ENCODE measurements at places on chromosomes 7 and 10.

DNA sequence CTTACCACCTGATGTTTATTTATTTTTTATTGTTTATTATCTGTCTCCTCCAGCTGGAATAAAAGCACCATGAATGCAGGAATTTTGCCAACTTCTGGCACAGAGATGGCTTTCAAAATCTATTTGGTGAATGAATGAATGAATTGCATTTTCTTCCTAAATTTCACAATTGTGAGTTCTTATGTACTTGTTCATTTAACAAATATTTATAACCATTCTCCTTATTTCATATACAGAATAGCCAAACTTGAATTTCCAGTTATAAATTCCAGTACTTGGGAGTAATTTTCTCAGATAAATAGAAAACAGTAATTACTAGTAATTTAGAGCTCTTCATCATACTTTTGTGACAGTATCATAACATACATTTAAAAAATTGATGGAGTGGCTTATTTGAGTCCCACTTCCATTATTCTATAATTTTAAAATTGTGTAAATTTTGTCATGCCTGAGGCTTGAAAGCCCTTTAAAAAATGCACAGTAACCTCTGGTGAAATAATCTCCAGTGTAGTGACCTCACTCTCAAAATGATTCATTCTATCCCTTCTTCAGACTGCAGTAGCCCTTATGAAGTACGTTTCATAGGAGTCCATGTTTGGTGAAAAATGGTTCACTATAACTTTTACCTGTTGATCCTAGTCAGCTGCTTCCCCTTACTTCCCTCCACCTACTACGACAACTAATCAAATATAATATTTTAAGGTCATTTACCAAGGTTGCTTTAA, 40.0 kb upstream of the SRI start:
- DNase-seq: no peak

DNA sequence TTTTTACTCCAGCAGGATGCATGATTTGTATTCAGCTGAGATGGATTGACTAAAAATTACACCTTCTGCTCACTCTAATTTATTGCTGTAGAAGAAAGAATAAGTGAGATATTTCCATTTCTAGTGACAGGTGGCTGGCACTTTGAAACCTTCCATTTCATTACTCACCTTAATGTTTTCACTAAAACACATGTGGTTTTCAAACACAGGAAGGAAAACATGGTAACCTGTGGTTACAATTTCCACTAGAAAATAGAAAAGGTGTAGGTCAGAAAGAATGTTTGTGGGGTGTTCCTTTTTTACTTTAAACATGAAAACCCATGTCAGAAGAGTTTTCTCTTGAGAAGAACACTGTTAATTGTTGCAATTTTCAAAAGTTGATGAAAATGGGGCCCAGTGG, 12.0 kb upstream of the PRKCQ start:
- no peak for DNase-seq

GRCh38 chr7:154899862-154900261, 103.1 kb downstream of the PAXIP1 start:
- DNase-seq: no peak

DNA sequence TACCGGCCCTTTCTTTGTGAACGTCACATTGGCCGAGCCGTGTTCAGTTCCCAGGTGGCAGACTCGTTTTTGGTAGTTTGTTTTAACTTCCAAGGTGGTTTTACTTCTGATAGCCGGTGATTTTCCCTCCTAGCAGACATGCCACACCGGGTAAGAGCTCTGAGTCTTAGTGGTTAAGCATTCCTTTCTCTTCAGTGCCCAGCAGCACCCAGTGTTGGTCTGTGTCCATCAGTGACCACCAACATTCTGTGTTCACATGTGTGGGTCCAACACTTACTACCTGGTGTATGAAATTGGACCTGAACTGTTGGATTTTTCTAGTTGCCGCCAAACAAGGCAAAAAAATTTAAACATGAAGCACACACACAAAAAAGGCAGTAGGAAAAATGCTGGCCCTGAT, 9.9 kb upstream of the CSGALNACT2 start:
- no peak for DNase-seq

- DNase-seq: no peak
These were observed 35.4 kb downstream of the TBATA start for GRCh38 chr10:70749756-70750155.

DNA sequence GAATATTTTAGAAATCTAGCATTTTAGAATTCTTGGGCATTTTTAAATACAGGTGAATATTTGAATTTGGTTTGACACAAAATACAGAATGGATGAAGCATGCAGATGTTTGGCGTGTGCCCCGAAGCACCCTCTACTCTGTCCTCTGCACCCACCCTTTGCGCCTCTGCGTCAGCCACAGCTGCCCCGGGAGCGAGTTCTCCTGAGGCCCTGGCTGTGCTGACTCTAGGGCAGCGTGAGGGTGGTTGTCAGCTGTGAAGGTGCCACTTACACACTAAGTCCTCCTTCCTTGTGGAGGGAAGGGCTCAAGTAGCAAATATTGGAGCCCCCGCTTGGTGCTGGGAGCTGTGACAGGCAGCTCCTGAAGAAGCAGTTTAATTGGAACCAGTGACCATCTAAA, 48.4 kb downstream of the DAGLB start:
- no peak for DNase-seq

DNA sequence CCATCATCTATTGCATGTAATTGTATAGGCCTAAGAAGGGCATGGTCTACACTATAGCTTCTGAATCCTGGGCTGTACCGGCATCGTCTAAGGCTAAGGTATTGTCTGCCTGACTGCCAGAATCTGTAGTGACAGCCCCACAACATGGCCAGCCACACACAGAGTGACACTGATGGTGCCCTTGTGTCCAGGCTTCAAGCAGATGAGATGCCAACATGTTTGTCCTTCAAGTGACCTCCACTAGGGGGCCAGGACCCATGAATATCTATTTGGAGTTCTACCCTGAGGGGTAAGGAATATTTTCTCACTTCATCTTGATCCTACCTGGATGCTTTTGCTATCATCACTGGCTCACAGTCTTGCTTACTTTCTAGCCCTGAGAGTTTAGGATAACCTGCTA, 1.5 kb downstream of the CYP3A7 start:
- DNase-seq: peak; percentile 40

DNA sequence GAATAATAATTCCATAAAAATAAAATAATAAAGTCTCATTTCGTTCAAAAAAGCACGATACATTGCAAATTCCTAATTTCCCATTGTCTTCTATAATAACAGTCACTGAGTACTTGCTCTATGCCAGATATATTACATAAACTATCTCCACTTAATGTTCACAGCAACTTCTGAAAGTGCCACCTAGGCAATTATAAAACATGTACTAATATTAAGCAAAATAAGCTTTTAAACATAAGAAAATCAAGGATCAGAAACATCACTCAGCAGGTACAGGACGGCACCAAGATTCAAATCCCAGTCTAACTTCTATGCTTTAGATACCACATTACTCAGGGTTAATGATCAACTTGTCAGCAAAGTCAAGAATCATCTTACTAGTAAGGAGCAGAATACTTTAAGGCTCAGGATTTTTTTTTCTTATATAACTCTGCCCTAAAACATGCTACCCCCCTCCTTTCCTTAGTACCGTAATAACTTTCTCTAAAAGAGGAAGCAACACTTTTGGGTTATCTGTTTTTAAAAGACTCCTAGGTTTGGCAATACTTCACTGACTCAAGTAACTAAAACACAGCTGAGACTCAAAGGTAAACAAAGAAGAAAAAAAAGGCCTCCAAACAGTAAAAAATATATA, 51.3 kb downstream of the USP6NL start:
- DNase-seq: no peak

DNA sequence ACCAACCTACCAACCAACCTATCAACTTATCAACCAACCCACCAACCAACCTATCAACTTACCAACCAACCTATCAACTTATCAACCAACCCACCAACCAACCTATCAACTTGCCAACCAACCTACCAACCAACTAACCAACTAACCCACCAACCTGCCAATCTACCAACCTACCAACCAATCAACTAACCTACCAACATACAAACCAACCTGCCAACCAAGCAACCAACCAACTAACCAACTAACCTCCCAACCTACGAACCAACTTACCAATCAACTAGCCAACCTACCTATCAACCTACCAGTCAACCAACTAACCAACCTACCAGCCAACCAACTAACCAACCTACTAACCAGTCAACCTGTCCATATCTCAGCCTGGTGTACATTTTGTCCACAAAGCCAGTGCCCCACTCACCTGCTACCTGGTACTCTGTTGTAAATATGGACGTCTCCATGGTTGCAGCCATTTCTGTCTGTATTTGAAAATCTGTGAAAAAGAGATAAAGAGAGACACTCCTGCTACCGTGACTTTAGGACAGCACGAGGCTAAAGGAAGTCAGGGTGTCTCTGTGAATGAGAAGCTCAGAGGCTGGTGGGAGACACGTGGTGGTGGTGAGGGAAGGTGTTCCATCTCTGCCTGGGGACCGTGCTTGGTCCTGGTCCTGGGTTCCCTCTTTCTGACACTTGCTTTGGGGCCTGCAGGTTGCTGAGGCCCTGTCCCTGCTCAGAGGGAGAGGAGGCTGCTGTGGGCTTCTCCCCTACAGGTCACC, 41.9 kb upstream of the IL15RA start:
- no peak for DNase-seq

- no peak for DNase-seq
These were observed 183.7 kb upstream of the AUTS2 start for GRCh38 chr7:69414555-69414954.

GRCh38 chr10:18542832-18543231, 108.6 kb downstream of the NSUN6 start:
- DNase-seq: no peak

DNA sequence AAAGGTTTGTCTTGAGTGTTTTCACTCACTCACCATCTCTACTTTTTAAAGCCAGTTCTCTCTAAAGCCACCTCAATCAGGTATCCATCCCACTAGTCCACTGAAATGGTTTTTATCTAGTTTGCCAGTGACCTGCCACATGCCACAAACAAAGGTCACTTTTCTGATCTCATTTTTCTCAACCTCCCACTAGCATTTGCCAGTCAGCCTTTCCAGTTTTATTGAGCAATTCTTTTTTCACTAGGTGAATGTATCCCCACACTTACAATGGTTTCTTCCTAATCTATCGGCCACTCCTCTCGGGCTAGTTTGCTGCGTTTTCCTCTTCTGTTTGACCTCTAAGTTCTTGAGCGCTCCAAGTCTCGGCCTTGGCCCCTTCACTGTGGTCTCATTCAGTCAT, 44.9 kb upstream of the ARL4A start:
- no peak for DNase-seq

- no peak for DNase-seq
These were observed 884.2 kb upstream of the ZNF722 start for GRCh38 chr7:63114371-63114985.

DNA sequence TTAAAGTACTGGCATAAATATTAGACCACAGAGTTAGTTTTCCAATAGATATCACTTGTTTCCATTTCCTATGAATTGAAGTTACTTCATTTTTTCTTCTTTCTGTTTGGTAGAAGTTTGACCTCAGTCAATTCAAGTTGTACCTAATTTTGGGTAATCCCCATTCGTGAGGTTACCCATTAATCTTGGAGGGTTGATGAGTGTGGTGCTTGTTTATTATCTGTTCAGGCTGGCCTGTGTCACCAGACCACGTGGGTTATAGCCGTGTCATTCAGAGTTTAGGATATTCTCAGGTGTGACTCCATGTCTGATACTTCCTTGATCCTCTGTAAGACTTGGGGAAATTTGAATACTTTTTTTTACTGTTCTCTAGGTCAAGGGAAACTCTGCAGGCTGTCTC, 133.9 kb upstream of the TPK1 start:
- no peak for DNase-seq

DNA sequence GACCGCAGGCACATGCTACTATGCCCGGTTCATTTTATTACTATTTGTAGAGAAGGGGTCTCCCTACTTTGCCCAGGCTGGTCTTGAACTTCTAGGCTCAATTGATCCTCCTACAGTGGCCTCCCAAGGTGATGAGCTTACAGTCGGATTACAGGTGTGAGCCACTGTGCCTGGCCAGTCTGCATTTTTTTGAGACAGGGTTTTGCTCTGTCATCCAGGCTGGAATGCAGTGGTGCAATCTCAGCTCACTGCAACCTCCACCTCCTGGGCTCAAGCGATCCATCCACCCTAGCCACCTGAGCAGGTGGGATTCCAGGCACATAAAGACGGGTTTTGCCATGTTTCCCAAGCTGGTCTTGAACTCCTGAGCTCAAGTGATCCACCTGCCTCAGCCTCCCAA, 2.3 kb upstream of the H2BK1 start:
- DNase-seq: no peak

DNA sequence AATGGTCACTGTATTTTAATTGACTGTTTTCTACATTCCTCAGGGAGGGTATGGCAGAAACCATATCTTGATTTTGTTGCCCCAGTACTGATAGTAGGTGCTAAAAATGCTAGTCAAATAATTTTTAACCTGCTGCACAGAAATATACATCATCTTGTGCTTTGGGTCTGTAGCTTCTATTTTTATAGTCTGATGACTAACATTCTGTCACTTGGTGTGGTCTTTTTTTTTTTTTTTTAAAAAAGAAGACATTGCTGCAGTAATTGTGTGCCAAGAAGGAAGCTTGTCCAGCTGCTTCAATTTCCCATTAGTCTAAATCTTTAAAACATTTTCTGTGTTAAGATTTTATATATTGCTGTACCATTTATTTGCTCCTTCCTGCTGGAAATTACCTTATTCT, 83.6 kb downstream of the ICA1 start:
- no peak for DNase-seq

GRCh38 chr7:46990761-46991160, 591.1 kb downstream of the TNS3 start:
- no peak for DNase-seq

DNA sequence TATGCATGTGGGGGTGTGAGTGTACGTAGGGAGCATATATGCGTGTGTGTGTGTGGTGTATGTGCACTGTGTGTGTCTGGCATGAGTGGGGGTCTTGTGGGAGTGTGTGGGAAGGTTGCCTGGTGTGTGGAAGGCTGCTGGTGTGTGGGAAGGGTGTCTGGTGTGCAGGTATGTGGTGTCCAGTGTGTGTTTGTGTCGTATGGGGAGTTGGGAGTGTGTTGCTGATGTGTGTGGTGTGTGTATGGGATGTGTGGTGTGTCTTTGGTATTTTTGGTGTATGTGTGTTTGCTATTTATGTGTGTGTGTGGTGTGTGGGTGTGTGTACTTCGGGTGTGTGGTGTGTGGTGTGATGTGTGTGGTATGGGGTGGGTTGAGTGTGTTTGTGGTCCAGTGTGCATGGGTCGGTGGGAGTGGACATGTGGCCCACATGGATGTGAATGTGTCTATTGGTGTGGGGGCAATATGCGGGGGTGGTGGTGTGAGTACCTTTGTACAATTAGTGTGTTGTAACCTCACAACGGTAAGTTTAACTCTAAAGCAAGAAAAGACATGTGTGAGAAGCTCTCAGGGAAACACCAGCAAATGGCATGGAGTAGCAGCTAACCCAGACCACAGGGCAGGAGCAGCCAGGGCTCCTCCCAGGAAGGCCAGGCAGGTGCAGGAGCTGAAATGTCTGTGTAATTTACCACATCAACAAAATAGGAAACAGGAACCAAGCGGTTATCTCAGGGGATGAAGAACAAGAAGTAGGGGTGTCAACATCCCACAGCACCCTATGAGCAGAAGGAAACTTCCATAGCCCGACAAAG, 11.9 kb downstream of the ANTXRL start:
- no peak for DNase-seq

GRCh38 chr7:42262964-42263363, 26.0 kb upstream of the GLI3 start:
- DNase-seq: peak; percentile 8

Measured in iPS-NIHi11 (cell line).